SK-MEL-5 (cell line): ENCODE measurements at places on chromosomes 7 and 10. TPM values are rescaled to one million over a fixed set of nuclear protein-coding genes. Genes with fewer than 3 reads are reported as not detected.
A peak's percentile ranks its signal among the peaks of the same experiment; 100 is the strongest.

DNA sequence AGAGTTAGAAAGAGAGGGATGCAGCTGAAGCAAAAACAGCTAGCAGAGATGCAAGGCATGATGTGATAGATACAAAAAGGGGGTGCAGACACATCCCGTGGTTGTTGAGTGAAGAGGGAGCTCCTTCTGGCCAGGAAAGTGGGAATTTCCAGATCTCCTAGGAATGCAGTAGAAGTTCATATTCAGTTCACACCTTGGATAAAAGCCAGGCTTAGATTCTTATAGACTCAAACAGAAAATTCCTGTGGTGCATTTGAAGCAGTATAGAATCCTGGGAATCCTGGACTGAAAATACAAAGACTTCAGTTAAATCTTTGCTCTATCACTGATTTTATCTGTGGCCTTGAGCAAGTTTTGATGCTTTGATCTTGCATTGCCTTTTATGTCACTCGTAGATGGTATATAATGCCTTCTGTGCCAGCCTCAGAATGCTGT lies 33.9 kb downstream of the SGPL1 start:
- peak; percentile 33 for DNase-seq

DNA sequence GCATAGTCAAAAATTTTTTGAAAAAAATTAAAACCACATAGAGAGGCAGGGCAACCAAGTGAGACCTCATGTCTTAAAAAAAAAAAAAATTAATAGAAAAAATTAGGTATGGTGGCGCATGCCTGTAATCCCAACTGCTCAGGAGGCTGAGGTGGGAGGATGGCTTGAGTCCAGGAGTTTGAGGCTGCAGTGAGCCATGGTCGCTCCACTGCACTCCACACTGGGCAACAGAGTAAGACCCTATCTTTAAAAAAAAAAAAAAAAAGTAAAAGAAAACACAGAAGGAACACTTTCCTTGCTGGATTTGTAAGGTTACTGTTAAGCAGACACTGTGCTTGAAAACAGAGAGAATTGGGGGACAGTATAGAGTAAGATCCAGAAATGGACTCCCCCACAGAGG lies 58.1 kb downstream of the ALOX5 start:
- DNase-seq: no peak

- peak; percentile 88 for DNase-seq
These were observed 224.7 kb upstream of the SH2B2 start for GRCh38 chr7:102061981-102062390.

The OR6V1 gene
- total RNA-seq: not detected in 2 replicates

The OPN4 gene
- total RNA-seq: not detected in 2 replicates

The RADIL gene
- 24.3 and 25.3 TPM in 2 replicates for total RNA-seq

The VAX1 gene
- total RNA-seq: 1.1 and 1.3 TPM in 2 replicates

- no peak for DNase-seq
These were observed 89.5 kb upstream of the FAM3C start for GRCh38 chr7:121485467-121486243.

DNA sequence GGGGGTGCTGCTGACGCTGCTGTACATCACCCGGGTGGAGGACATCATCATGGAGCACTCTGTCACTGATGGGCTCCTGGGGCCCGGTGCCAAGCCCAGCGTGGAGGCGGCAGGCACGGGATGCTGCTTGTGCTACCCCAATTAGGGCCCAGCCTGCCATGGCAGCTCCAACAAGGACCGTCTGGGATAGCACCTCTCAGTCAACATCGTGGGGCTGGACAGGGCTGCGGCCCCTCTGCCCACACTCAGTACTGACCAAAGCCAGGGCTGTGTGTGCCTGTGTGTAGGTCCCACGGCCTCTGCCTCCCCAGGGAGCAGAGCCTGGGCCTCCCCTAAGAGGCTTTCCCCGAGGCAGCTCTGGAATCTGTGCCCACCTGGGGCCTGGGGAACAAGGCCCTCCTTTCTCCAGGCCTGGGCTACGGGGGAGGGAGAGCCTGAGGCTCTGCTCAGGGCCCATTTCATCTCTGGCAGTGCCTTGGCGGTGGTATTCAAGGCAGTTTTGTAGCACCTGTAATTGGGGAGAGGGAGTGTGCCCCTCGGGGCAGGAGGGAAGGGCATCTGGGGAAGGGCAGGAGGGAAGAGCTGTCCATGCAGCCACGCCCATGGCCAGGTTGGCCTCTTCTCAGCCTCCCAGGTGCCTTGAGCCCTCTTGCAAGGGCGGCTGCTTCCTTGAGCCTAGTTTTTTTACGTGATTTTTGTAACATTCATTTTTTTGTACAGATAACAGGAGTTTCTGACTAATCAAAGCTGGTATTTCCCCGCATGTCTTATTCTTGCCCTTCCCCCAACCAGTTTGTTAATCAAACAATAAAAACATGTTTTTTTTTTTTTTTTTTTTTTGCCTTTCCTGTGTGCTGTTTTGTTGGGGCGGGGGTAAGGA lies 55.8 kb downstream of the TSPAN15 start:
- no peak for DNase-seq

- DNase-seq: no peak
These were observed 112.1 kb downstream of the SGMS1 start for GRCh38 chr10:50511492-50512213.

The NEUROG3 gene
- not detected in 2 replicates for total RNA-seq

DNA sequence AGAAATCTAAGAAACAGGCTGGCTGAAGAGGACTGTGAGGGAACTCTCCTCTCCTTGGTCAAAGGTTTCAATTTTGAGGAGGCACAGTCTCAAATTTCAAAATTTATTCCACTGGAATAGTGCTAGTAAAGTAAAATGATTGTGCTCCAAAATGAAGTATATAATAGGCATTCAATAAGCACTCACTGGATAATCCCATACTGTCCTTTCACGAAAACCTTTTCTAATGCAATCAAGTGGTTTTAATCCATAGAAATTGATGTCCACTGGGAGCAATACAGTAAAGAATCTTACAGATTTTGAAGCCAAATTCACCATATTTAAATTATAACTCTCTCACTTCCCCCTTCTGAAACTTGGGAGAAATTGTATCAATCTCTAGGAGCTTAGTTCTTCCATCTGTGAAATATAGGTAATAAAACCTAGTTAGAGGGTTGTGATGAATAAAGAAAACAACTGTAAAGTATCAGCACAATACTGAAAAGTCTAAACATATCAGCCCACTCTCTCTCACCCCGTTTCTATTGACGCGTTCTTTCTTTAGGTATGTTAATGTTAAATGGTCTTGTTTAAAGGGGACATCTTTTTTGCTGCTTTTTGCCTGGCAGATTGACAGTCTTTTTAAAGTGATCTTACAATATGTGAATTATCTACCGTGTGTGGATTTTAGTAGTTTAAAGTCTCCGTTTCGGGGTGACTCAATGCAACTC lies 40.8 kb upstream of the LRRN3 start:
- no peak for DNase-seq

DNA sequence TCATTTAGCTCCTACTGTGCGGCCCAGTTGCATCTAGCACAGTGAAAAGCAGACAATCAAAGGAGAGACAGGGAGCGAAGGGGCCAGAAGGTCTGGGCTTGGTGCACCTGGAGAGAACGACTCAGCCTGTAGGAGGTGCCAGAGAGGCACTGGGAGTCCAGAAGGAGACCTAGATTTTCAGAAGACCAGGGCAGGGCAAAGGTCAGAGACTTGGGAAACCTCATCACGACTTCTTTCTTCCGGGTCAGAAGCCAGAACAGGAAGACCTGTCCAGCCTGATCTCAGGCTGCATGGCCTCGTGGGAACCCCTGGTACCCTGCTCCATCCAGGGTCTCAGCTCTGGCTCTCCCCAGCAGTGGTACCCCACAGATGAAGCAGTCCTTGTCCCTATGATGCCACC lies 5.2 kb downstream of the AGAP3 start:
- peak; percentile 70 for DNase-seq

DNA sequence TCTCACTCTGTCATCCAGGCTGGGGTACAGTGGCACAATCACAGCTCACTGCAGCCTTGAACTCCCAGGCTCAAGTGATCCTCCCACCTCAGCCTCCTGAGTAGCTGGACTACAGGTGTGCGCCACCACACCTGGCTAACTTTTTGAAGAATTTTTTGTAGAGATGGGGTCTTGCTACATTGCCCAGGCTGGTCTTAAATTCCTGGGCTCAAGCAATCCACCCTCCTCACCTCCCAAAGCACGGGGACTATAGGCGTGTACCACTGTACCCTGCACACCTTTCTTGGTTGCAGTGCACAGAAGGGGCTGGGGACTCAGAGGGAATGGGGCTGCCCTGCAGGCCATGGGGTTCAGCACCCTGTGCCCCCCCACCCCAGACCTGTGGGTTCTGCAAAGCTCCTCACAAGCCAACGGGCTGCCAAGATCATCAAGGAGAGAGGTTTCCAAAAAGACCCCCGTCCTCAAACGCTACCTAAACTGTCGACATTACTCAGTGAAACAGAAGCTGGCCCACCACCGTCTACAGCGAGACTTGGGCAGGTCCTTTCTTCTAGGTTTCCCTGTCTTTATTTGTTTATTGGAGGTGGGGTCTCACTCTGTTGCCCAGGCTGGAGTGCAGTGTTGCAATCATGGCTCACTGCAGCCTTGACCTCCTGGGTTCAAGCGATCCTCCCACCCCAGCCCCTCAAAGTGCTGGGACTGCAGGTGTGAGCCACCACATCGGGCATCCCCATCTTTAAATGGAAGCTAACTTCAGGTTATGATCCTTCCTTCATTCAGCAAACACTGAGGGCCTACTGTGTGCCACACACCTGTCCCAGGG lies 26.6 kb upstream of the ELFN1 start:
- no peak for DNase-seq

- no peak for DNase-seq
These were observed 191.1 kb downstream of the ZMYND11 start for GRCh38 chr10:326350-326749.

- DNase-seq: no peak
These were observed 2.5 kb downstream of the ACTR3B start for GRCh38 chr7:152762056-152762455.

The SERPINE1 gene
- total RNA-seq: 0.27 TPM in 1 of 2 replicates, not detected in the other

The MMRN2 gene
- 0.08 TPM in 1 of 2 replicates, not detected in the other for total RNA-seq

The IDI2 gene
- 0.08 TPM in 1 of 2 replicates, not detected in the other for total RNA-seq

GRCh38 chr7:50607524-50608125 lies 42.4 kb upstream of the DDC start:
- no peak for DNase-seq

The LDB3 gene
- total RNA-seq: 0.61 and 0.88 TPM in 2 replicates

DNA sequence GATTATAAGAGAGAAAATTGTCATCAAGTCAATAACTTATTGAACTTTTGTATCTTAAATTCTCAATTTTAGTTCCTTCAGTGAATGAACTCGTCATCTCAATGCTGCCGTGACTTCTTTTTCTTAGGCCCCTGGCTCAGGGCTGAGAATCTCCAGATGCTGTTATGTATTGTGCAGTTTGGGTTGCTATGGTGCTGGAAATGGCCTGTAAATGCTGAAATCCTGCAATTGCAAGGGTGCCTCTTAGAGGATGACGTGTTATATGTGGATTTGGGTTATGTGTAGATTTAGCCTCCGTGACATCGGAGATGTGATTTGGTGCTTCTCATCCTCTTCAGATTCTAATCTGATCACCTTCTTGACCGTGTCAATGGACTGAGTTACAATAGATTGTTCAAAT lies 55.7 kb upstream of the ZRANB1 start:
- no peak for DNase-seq

- DNase-seq: no peak
These were observed 174 bp downstream of the ADCY1 start for GRCh38 chr7:45574416-45574668.

The CCDC136 gene
- 13.6 and 14.2 TPM in 2 replicates for total RNA-seq

DNA sequence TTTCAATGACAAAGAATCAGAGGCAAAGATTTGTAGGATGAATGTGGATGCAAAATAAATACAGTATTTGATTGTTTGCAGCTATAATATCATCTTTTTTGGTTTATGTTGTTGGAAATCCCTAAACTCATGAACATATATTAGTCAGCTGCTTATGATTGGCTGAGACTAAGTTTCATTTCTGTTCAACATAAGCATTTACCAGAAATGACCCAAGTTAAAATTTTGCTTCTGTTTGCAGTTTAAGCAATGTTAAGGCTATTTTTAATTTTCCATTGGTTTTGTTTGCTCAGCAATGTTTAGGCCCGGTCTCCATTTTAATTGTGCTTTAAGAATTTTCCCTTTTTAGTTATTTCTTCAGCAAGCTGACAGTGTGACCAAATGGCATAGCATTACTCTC lies 22.0 kb downstream of the GIMAP6 start:
- DNase-seq: no peak

- no peak for DNase-seq
These were observed 71.7 kb downstream of the COBL start for GRCh38 chr7:51244885-51245284.

DNA sequence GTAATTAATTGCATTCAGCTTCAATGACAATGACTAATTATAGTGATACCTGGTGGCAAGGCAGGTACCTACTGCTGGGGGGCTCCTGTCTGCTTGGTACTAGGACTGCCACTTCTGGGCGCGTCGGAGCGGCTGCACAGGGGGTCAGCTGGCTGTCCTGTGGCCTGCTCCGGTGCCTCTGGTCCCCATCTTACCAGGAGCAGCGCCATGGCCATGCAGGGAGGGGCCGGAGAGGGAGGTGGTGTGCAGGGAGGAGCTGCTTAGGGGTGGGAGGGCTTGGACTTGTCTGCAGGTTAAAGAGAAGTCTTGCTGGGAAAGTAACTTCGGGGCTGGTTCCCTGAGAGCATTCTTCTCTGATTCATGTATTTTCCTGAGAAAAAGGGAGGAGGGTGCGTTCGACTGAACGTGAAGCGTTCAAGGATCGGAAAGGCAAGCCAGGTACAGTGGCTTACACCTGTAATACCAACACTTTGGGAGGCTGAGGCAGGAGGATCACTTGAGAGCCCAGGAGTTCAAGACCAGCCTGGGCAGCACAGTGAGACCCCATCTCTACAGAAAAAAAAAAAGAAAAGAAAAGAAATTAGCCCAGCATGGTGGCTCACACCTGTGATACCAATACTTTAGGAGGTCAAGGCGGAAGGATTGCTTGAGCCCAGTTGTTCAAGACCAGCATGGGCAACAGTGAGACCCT lies 15.4 kb downstream of the CUX1 start:
- DNase-seq: no peak

The MICU1 gene
- total RNA-seq: 34.4 and 34.8 TPM in 2 replicates

The SLC26A4 gene
- 16.7 and 17.9 TPM in 2 replicates for total RNA-seq

- no peak for DNase-seq
These were observed 142.2 kb downstream of the ATXN7L1 start for GRCh38 chr7:105734233-105734632.

The DRGX gene
- not detected in 2 replicates for total RNA-seq

The PALD1 gene
- total RNA-seq: 1.8 and 2.0 TPM in 2 replicates

The CYP2C8 gene
- total RNA-seq: not detected in 2 replicates

The PAPOLB gene
- total RNA-seq: 0.03 TPM in 1 of 2 replicates, not detected in the other

The MOGAT3 gene
- not detected in 2 replicates for total RNA-seq
